ENCODE measurements at places on chromosomes 1 and 21.

- no peak for DNase-seq
These were observed 34.0 kb upstream of the NHLH2 start for GRCh38 chr1:115874904-115875303.

- DNase-seq, result no peak
These were observed 2.0 kb upstream of the LDLRAP1 start for GRCh38 chr1:25541425-25541824.

DNA sequence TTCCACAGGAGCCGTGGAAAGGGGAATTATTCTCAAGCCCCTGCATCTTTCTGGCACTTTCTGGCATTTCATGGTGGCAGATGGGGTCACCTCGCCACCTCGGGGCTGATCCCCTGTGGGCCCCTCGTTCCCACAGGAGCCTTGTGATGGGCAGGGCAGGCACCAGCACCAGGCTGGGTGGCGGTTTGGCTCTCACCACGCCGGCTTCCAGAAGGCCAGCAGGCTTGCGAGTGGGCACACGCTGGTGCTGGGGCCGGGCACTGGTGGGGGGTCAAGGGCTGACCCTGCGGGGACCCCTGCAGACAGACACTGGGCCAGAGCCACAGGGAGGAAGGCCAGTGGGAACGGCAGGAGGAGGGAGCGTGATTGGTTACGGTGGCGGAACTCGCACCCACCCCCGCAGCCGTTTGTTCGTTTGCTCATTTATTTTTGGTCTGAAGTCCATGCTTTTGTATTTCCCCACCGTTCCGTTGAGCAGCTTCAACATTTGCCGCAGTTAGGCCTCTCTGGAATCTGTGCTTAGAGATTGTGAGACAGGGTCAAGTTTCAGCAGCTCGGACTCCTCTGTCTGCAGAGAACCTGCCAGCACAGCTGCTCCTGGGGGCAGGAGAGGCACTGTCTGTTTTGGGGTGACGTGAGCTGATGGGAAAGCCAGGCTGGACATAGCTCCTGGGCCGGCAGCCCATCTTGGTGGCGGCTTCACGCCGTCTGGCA lies 5.3 kb downstream of the COL18A1 start:
- no peak for DNase-seq

DNA sequence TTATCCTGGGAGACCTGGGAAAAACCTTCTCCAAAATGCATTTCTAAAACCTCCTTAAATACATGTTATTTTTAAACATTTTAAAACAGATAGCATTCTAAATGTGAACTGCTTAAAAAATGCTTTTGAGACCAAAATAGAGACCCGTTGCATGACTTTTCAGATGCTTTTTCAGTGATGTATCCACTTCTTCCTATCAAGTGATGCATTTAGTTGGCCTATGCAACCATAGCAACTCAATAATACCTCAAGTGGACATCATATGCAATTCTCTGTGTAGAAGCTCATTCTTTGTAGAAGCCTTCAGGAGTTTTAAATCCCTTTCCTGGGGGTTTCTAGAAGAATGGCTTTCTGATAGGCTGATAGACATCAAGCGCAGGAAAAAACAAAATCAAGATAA lies 94.5 kb upstream of the RAVER2 start:
- no peak for DNase-seq

DNA sequence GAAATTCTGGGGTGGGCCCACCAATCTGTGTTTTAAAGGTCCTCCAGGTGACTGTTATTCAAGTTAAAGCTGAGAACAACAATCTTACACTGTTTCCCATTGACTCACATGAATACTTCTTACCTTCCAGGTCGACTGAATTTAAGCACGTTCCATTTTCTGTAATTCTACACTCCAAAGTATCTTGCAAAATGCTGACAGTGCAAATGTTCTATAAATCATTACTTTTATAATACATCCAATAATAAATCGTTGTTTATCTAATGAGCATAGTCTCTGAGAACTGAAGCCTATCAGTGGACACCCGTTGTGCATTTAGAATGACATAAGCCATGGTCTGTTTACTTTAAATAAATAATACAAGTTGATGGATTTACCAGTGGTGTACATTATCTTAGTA lies 75.8 kb upstream of the FMO3 start:
- DNase-seq, result no peak

DNA sequence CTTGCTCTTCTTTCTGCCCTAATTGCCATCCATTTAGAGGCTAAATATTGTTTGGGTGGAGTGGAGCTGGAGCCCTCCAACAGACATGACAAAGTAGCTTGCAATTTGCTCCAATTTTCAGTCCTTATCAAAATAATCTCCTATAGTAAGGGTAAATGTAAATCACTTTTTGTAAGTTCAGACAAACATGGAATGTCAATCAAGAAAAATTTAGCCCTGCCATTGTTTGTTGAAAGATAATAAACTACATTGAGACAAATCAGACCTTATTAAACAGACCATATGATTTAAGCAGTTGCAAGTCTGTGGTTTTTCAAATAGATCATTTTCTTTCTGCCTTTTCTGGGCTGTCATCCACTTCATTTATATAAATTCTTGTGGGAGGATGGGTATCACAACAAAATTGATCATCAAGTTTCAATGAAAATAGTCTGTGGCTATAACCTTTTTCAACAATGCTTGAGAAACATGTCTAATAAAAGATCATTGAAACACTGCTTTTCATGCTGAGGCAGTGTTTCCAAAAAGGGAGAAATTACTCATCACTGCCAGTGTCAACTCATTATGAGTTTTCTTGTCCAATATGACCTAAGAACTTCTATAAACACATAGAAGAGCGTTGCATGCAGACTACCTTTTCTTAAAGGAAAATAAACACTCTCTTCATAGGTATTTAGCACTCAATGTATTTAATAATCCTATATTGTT lies 1152.0 kb upstream of the B3GALT2 start:
- DNase-seq, result no peak

- no peak for DNase-seq
These were observed 47.1 kb upstream of the TLR5 start for GRCh38 chr1:223189903-223190724.

GRCh38 chr1:158025576-158026230 lies 32.3 kb downstream of the KIRREL1 start:
- DNase-seq, result no peak

DNA sequence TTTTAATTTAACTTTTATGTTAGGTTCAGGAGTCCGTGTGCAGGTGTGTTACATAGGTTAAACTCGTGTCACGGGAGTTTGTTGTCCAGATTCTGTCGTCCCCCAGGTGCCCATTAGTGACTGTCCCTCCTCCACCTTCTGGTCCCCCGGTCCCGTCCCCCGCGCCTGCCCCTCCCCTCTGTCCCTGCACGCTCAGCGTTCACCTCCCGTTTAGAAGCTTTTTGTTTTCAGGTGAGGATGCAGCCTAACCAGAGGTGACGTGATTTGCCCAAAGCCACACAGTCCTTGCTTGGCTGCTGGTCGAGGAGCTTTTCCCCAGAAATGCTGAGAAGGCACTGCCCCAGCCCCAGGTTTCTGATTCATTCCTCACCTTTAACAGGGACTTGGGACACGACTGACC lies 844 bp downstream of the C1orf146 start:
- DNase-seq, result no peak

DNA sequence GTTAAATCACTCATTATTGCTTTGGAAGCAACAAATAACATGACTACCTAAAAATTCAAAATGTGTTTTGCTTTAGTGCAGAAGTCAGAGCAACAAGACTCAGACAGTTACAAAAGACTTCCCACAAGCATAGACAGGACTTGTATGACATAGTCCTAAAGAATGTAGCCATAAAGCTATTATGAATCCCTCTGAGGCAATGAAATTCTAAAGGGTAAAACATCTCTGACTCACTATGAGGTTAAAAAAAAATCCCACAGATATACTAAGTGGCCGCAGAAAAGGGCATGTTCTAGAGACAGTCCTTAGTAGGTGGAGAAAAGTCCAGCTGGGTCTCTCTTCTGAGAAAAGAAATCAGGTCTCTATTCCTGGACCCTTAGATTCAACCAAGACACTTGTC lies 4.9 kb downstream of the PRKAB2 start:
- no peak for DNase-seq

GRCh38 chr1:83932281-83932680 lies 66.7 kb downstream of the TTLL7 start:
- DNase-seq, result no peak

GRCh38 chr1:100383743-100384405 lies 31.6 kb downstream of the CDC14A start:
- no peak for DNase-seq

DNA sequence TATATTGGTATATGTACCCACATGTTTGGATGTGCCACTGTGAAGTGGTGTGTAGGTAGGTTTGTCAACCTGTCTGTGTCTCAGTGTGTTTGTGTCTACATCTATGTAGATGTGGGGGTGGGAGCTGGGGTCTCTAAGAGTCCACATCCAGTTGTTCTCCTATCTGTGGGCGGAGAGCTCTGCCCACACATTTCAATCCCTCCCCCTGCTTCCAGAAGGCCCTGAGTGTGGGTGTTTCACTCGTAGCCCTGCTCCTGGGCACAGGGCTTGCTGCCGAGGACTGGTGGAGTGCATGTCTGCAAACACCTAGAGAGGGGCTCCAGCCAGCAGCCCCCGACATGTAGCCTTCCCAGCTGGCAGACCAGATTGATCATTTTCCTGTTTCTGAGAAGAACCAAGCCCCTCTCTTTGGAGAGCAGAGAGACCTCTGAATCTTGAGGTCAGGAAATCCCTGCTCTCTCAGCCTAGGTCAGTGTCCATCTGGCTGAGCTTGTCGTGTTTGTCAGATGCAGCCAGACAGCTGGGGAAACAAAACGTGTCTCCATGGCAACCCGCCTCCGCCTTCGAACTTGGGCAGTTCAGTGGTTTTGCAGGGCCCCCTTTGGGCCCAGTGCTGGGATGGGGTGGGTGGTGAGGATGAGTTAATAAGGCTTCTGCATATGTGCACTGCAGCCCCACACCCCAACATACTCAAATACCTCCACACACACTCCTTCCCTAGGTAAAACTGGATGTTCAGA lies 31.2 kb upstream of the SYNC start:
- no peak for DNase-seq
